ENCODE measurements at places on chromosomes 5 and 9.

DNA sequence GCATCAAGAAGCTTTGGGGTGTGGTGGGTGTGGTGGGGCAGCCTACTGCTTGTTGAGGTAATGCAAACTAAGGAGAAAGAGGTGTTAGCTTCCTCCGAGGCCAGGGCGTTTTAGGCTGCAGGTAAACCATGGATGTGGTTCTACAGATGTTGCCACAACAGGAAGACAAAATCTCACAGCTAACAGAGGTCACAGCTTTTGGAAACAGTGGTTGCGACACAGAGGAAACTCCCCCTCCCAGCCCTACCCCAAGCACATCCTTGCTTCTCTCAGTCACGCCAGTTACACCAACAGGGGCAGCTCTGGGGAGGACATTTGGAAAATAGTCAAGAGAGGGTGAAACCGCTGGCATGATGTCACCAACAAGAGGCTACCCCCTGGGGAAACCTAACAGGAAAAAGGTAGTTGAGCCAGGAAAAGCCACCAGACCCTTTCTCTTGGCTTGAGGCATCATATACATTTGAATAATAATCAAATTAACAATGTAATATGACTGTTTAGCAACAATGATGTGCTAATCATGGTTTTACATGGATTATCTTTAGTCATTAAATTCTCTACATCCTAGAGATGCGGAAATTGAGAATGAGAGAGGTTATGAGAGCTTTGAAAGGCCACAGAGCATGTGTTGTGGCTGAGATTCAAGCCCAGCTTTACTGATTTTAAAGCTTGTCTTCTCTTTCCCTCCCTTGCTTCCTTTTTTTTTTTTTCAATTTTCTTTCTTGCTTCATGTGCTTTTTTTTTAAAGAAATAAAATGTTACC is 82.2 kb upstream of the IL12B start:
- no peak for DNase-seq

DNA sequence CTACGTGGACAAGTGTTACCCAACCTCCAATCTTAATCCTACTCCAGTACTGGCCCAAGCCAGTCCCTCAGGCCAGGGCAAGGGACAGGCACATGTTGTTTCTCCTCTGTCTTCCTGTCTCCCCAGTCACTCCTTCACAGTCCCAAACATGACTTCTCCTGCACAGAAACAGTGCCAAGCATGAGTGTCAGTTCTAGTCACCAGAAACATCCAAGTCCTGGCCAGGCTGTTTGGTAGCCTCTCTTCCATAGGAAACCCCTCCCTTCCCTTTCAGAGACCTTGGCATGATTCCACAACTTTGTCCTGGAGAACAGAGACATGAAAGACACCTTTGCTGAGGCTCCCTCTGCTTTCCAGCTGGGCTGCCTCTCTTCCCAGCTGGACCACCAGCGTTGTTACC is 56.2 kb upstream of the SLC2A8 start:
- DNase-seq: no peak

DNA sequence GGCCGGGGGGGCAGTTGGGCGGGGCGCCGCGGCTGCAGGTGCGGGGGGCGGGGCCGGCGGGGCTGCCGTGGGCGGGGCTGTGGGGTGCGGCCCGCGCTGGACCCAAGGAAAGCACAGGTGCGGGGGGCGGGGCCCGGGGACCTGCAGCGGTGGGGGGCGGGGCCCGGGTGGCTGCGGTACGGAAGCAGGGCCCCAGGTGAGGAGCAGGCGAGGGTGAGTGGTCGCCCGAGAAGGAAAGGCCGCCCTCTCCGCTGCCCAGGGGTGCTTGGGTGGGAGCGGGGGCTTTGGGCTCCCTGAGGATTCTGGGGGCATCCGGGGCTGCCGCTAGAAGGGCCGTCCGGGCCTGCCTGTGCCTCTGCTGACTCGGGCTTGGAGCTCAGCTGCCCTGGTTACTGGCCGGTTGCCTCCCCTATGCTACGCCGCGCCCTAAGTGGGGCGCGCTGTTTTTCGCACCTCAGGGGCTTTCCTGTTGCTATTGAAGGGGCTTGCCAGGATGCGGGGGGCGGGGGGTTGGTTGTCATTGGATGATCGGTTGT is 767 bp downstream of the RALGPS1 start:
- DNase-seq: no peak

DNA sequence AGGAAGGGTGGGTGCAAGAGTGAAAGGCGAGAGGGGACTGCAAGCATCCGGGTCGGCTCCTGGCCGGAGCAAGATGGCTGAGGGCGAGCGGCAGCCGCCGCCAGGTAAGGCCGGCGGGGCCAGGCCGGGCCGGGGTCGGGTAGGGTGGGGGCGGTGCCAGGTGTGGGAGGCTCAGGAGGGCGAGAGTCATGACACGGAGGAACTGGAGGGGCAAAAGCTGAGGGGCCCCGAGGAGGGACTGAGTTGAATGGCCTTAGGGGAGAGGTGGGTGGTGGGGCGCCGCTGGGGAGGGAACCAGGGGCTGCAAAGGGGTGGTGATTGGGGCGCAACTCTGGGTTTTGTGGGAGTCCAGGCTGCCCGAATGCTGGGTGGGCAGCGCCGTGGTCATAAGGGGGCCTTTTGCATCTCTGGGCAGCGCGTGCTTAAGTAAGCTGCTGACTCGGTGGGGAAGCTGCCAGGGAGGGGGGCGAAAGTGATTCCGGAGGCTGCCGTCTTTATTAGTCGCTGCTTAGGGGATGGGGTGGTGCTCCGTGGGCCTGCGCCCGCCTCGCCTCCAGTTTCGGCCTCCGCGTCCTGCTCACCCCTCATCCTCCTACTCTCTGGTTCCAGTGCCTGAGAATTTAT is 425 bp downstream of the PTPA start:
- no peak for DNase-seq

- no peak for DNase-seq
Observed at GRCh38 chr5:139294374-139295165, 1.0 kb downstream of the MATR3 start.

DNA sequence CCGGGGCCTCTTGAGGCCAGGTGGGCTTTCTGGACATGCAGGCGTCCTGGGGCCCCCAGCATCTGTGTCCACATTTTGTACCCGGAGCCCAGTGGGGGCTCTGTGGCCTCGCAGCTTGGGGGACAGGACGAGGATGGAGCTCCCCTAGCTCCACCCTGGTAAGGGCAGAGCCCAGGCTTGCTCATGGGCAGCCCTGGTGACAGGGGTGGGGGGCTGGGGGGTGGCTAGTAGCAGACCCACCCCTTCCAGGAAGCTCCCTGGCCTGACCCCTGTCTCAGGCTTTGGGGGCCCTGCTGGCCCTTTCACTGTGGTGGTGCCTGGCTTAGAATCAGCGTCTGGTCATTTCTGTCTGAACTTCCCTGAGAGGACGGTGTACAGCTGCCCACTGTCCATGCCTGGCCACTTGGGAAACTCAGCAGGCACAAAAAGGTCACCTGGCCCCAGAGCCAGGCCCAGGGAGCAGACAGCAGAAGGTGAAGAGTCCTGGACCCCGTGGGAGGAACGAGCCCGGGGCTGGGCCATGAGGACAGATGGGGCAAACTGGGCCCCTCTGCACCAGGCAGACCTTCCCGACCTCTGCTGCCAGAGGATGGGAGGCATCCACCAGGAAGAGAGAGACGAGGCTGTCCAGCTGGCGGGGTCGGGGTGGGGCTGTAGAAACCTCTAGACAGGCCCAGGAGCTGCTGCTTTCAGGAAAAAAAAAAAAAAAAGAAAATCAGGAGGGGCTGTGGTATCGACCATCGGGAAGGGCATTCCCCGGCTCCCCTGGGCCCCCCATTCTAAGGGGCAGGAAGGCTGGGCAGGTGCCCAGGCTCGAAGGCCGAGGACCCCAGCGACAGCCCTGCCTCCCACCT is 52.8 kb downstream of the EXD3 start:
- DNase-seq: no peak

- DNase-seq: no peak
Observed at GRCh38 chr5:139946440-139946839, 96.7 kb downstream of the NRG2 start.

DNA sequence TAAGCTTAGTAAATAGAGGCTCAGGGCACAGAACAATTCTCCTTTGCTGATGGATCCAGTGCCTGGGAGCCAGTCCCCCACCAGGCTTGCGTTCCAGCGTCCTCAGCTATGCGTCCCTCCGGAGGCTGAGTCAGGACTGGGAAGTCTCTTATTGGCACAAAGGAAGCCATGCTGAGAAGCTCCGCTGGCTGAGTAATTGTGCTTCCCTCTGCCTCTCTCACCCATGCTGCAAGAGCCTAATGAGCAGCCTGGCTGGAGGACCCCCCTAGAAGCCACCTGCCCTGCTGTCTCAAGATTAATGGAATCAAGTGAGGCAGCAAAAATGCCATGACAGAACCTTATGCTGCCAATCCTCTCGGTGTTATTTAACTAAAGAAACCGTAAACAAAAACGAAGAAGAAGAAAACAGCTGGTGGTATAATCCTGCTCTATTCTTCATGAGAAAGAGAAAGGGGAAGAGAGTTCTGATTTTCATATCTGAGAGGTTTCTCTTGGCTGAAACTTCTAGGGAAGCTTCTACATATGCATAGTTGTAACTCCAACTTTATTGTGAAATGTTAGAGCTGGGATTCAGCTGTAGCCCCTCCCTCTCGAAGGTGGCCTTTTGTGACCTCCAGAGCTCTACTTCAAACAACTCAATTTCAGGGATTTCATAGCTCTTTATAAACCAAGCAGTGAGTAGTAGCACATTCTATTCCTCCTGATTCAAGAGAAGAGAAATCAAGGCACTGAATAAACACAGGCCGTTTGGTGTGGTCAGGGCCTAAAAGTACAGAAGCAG is 185.4 kb upstream of the SEMA6A start:
- DNase-seq: peak; percentile 89

DNA sequence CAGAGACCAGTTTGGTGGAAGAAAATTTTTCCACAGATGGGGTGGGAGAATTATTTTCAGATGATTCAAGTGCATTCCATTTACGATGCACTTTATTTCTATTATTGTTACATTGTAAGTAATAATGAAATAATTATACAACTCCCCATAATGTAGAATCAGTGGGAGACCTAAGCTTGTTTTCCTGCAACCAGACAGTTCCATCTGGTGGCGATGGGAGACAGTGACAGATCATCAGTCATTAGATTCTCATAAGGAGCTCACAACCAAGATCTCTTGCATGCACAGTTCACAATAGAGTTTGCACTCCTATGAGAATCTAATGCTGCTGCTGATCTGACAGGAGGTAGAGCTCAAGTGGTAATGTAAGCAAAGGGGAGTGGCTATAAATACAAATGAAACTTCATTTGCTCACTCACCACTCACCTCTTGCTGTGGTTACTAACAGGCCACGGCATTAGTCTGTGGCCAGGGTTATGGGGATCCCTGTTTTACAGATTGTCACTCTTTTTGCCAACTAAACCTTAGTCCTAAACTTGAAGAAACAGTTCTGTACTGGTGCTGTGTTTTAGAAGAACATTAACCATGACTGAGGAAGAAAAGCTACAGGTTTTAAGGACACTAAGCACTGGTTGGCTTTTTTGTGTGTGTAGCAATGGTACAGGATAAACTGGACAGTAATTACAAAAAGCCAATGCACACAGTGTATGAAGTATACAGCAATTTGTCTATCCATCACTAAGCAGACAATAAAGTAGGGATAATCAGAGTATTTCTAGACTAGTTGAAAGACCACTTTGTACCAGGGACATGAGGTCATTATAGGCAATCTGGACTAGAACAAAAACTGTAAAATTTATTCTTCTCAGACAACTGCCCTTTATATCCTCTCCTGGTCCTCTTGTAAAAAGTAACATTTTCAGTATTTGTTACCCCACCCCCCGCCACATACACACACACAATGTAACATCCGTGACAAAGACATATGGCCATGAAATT is 9.9 kb downstream of the TMEM232 start:
- DNase-seq: no peak

DNA sequence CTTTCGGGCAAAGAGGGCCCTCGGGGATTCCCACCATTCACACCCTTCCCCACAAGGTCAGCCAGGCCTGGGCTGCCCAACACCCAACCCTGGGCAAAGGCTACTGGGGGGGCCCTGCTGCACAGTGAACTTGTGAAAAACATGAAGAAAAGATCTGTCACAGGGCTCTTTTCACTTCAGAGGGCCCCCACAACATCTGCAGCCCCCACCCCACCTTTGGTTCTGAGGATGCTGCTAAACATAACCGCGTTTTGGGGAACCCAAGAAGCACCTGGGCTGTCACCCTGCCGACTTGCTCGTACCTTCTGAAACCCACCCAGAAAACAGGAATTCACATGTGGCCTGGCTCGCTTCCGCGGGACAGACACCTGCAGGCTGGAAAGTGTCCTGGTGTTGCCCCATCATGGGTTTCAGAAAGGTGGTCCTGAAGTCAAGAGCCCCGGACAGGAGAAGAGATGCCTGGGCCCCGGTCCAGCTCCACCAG is 29.3 kb downstream of the B4GALT1 start:
- DNase-seq: no peak

DNA sequence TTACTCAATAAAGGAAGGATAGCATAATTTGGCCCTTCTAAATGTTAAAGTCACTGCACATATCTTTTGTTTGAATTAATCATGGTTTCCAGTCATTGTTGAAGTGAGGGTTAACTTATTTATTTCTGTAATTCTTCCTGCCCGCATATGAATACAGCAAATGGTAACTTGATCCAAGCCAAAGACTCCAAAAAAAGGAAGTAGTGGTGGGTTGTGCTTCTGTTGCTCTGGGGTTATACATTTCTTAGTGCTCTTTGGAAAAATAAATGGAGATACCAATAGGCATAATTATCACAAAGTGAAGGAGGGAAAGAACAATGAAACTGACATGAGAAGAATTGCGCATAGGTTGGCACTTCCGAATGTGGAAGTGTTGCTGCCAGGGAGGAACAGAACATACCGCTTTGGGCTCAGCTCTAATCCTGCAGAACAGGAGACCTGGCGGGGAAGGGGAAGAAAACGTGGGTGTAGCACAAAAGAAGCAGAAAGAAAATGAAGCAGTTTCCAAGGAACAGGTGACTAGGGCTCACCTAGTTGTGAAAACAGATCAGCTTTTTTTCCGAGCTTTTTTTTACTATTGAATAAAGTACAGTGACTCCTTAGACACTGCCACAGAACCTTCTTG is 69.7 kb upstream of the TAF11L2 start:
- no peak for DNase-seq

DNA sequence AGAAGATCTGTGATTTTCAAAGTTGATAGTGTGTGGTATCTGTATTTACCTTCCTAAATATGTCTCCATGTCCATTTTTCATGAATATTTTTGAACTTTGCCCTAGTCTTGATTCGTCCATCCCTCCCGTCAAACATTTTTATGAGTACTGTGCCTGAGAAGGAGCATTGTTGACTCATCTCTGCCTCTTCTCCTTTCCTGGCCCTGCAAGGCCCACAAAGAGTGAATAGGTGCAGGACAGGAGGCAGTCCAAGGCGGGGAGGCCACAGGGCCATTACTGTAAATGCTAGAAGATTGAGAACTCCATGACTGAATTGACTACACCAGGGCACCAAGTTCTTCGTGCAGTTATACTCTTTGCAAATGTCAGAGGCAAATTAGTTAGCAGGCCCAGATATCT is 200.9 kb downstream of the ZSWIM6 start:
- no peak for DNase-seq

GRCh38 chr5:169286572-169287300 is 14.2 kb downstream of the SLIT3 start:
- DNase-seq: no peak

- no peak for DNase-seq
Observed at GRCh38 chr5:68838157-68838718, 255.6 kb upstream of the SLC30A5 start.

GRCh38 chr9:93567271-93567959 is 9.0 kb upstream of the PHF2 start:
- no peak for DNase-seq

GRCh38 chr5:154972476-154973080 is 31.7 kb downstream of the MRPL22 start:
- no peak for DNase-seq

Data from NCI-H446 treated with DMSO at 0.1 percent for 48 hours (cell line).